SJSA1 (cell line): ENCODE measurements at places on chromosomes 1 and 21.

GRCh38 chr1:40059338-40059959 lies 18.9 kb downstream of the CAP1 start:
- DNase-seq = no peak

GRCh38 chr1:19606817-19607642 lies 37.1 kb upstream of the NBL1 start:
- peak; percentile 15 for DNase-seq

GRCh38 chr1:26787706-26788514 lies at the start of gene PIGV:
Gene PIGV, plus strand, starts transcription at chr1:26787950. Its CDS starts 2,866 bp downstream, at chr1:26790816.
- DNase-seq = peak; percentile 88

DNA sequence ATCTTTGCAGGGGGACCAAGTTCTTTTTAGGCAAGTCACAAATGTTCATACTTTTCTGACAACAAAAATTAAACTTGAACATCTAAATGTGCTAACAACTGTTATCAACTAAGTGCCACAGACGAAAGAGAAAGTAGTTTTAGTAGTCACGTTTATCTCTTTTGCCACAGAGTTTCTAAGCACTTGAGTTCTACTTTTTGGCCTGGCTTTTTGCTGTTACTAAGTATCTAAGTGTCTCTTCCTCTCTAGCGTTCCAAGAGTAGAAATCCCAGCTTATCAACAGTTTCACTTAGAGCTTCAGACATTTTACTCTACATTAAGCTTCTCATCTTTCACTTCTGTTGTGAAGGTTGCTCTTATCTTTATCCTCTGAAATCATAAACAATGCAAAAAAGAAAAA lies 34.2 kb downstream of the GATAD2B start:
- no peak for DNase-seq

DNA sequence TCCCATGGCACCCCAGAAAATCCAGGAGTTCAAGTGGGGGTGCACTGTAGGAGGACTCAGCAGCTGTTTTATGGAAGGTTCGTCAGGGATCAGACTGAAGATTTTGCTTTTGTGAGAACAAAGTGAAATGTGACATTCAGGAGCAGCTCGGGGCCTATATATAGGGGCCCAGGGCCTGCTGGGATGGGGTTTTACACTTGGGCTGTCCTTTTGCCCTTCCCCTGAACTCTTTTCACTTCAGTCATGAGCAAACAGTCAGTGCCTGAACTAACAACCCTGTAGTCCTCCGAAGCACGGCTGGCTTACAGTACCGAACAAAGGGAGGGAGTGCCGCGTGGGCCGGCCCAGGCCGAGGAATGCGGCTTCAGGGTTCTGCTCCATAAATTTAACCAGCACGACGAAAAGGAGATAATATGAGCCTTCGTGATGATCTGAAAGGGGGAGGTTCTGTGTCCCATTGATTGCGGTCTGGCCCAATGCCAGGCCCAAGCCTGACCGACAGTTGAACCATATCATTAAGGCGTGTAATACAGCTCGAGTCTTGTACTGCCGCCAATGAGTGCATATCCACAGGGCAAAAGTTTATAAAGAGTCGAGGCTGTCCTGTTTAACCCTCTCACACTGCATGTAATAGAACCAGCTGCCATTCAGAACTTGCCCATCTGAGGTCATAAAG lies 139.9 kb downstream of the DHRS3 start:
- peak; percentile 97 for DNase-seq

DNA sequence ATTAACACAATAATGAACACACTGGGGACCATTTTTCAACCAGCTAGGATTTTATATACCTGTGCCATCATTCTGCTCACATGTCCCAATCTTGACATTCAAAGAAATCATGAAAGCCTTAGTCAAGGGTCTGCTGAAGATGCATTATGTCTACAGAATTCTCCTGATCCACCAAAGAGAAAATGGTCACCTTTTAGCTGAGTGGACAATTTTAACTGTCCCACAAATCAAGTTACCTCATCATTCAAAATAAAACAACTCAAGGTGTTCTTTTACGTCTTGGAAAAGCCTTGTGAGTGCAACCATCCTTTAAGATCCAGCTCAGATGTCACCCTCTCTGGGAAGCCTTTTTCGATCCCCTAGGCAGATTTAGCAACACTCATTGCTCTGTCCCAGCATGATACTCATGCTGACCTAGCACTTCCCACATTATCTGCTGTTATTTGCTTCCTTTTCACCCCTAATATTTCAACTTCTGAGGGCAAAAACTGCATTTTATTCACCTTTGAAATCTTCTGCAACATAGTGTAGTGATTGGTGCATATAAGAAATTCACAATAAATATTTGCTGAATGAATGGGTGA lies 80.1 kb downstream of the LMO4 start:
- DNase-seq = no peak

DNA sequence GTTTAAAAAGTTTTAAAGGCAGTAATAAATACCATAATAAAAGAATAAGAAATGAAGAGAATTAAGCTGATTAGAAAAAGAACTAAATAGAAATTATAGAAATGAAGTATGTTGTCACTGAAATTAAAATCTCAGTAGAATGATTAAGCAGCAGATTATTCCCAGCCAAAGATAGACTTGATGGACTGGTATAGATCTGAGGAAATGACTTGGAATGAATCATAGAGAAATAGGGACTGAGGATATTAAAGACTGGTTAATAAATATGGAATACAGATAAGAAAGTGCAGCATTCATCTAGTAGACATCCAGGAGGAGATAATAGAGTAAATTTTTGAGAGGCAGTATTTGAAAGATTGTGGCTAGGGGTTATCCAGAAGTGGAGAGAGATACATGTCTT lies 28.7 kb downstream of the MARK1 start:
- no peak for DNase-seq

GRCh38 chr1:161440312-161440894 lies 64.9 kb upstream of the FCGR2A start:
- DNase-seq = peak; percentile 91

- no peak for DNase-seq
Measured at GRCh38 chr1:226832613-226833012, 37.8 kb upstream of the PSEN2 start.

- no peak for DNase-seq
Measured at GRCh38 chr1:3531928-3532327, 77.5 kb downstream of the ARHGEF16 start.

- DNase-seq = no peak
Measured at GRCh38 chr1:222464841-222465210, 83.1 kb downstream of the HHIPL2 start.

GRCh38 chr1:43653339-43653738 lies 3.4 kb downstream of the KDM4A start:
- no peak for DNase-seq

GRCh38 chr1:99675994-99676393 lies 30.1 kb downstream of the PALMD start:
- no peak for DNase-seq

DNA sequence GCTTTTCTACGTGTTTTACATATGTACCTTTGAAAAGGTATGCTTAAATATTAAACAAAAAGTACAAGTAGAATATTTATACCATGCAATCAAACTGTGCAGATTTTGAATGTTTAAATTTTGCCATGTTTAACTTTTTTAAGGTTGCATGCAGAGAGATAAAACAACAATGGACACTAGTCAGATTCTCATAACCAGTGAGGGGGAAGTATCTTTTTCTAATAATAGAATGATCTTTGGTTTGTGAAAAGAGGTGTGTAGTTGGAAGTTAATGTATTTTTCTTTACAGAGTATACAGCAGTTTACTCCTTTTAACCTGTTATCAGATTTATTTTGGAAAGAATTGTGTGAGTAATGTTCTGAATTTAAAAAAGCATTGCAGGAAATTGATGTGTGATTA lies 27.1 kb downstream of the POU2F1 start:
- no peak for DNase-seq

- DNase-seq = no peak
Measured at GRCh38 chr1:65404941-65405340, 15.5 kb upstream of the LEPR start.

- no peak for DNase-seq
Measured at GRCh38 chr1:100265562-100265930, 470 bp upstream of the RTCA start.

DNA sequence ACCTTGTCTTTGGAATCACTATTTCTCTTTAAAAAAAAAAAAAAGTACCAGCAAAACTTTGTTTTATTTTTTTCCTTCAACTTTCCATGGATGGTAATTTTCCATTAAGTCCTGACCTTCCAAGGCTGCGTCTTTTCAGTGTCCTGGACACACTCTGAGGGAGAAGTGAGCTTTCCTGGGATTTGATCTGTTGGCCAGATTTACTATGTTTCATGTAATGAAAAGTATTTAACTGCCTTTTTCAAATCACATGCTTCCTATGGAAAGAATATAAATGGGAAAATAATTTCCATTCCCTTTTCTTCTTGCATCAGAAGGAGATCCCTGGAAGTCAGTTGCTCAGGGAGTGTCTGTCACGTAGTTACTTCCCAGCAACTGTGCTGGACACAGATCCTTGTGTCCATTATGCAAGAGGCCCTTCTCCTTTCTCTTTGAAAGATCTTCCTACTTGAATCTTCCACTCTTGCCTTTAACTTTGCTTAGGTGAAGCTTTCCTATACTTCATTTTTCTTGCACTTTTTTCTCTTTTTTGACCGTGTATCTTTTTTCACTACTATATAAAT lies 59.3 kb downstream of the CENPF start:
- DNase-seq = no peak
